ENCODE measurements at places on chromosomes 5 and 9. TPM values are rescaled to one million over a fixed set of nuclear protein-coding genes. Genes with fewer than 3 reads are reported as not detected.

- DNase-seq: no peak
Observed at GRCh38 chr5:39076101-39076756, 2.0 kb upstream of the RICTOR start.

DNA sequence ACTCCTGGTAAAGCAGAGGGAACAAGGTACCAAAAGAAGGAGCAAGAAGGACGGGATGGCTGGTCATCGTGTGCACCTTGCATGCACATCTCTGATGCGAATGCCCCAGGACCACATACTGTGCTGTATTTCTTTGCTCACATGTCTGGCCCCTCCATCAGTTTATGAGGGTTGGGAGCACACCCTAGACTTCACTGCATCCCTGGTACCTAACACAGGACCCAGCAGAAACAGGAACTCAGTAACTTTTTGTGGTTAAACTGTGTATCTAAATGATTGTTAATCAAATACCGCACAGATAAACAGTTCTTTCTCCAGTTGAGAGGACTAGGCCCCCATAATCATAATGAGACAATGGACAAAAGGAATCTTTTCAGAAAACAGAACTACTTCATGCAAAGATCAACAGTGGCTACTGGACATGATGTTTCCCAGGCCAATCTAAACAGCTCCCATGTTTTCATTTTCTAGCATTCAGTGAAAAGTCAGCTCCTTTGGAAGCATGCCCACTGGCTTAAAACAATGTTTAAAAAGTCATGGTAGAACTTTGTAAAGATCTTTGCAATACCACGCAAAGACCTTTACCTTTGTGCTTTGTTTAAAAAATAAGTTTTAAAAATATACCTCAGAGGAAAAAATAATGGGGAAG is 55.5 kb upstream of the IFNK start:
- no peak for DNase-seq

ZNF658 gene
- 10.2 TPM for total RNA-seq

DNA sequence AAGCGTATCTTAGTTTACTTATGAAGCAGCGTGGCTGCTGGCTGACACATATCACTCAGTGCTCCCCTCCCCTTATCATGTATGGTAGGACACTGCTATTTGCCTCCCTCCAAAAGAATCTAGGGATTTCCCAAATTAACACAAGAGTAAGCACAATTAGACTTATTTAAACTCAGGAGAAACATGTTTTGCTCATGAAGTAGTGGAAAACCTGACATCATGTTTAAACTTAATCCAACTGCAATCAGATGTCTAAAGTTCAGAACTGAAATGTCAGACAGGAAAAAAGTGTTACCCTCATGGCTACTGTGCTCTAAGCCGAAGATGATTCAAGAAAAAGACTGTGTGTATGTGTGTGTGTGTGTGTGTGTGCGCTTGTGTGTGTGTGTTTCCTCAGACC is 324.1 kb upstream of the TNC start:
- DNase-seq: no peak

GRCh38 chr9:37004424-37004935 is 29.6 kb downstream of the PAX5 start:
- DNase-seq: no peak

CARD6 gene
- 6.1 TPM for total RNA-seq

DNA sequence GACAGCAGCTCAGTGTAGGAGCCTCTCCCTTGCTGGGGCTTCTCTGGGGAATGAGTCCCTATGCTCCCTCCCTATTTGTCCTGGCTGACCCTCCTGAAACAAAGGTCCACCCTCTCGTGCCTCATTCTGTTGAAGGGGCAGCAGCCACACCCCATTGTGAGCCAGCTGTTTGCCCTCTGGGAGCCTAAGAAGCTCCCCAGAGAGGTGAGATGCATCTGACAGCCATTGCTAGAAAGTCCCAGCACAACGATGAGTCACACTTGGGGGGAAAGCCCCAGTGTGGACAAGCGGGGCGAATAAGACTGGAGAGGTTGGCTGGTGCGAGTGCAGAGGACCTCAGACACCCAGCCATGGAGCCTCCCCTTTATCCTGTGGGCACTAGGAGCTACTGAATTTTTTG is 101.4 kb downstream of the PPARGC1B start:
- no peak for DNase-seq

CLPTM1L gene
- total RNA-seq: 34.2 TPM

GRCh38 chr9:82763656-82764055 is 299.3 kb downstream of the RASEF start:
- no peak for DNase-seq

DNA sequence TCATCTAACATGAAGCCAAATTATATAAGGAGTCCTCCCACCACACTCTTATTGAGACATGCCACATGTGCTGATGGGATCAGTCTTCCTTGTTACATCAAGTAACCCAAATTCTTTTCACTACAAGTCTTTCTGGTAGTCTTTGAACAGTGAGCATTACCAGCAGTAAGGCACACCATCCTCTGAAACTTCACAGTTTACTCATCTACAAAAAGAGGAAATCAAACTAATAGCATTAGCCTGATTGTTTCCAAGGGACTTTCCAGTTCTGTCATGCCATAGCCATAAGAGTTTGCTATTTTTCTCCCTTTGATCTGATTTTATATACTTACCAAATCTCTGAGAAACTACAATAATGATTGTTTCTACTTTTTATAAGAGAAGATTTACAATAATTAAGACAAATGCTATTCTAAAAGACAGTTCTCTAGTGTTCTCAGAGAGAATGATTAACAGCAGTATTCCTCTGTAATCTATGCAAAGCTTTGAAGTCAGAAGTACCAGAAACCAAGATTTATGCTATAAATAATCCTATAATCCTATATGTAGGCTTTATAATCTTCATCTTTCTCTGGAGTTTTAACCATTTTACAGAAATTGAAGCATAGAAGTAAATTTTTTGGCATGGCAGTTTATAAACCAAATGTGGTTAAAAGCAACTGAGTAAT is 166.2 kb upstream of the ACO1 start:
- no peak for DNase-seq

FAM169A gene
- total RNA-seq: 6.3 TPM

DNA sequence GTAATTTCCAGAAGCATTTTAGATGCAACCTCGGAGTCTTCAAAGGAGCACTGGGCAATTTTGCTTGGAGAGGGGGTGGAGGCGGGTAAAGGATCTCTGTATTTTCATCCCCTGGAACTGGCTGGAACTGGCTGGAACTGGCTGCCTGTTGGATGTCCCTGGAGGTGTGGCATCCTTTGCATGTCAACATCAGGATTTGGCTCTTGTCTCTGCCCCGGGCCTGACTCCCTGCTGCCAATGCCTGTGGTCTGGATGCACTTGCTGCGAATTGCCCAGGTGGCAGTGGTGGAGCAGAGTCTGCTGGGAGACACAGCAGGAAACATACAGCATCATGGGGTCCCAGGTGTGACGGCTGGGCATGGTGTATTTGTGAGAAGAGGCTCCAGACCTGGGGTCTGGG is 391.3 kb downstream of the GADD45G start:
- DNase-seq: no peak

GRCh38 chr5:132458226-132458560 is 32.4 kb downstream of the IRF1 start:
- no peak for DNase-seq

GALNT12 gene
- total RNA-seq: 0.55 TPM

GRCh38 chr9:31677415-31677814 is 707.0 kb upstream of the ACO1 start:
- DNase-seq: no peak

DNA sequence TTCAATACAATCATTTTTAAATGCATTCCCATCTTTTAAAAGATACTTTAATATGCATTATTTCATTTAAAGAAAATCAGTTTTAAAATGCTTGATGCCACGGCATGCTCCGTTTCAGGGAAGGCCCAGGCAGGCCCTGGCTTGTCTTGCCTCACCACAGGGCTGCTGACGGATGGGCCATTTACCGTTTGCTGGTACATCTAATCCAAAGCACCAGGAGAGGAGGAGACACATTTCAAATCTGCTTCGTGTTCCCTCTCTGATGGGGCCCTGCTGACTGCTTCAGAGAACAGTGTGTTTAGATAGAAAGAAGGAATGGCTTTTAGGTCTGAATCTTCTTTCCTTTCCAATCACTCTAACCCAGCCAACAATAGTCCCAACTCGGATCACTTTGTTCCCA is 185.2 kb downstream of the DCP2 start:
- DNase-seq: peak; percentile 49

RIOK2 gene
- 21.1 TPM for total RNA-seq

DNA sequence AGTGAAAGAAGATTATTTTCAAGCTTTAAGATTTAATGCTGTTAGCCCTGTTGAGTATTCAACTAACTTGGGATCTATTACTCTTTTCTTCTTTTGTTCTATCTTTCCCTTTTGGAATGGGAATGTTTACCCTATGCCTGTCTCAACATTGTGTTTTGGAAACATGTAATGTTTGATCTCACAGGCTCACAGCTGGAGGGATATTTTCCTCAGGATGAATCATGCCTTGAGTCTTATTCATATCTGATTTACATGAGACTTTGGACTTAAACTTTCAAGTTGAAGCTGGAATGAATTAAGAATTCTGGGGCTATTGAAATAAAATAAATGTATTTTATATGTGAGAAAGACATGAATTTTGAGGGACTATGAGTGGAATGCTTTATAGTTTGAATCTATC is 607.8 kb upstream of the PTGER4 start:
- no peak for DNase-seq

GRCh38 chr9:99392986-99393385 is 170.9 kb downstream of the SEC61B start:
- no peak for DNase-seq

DNA sequence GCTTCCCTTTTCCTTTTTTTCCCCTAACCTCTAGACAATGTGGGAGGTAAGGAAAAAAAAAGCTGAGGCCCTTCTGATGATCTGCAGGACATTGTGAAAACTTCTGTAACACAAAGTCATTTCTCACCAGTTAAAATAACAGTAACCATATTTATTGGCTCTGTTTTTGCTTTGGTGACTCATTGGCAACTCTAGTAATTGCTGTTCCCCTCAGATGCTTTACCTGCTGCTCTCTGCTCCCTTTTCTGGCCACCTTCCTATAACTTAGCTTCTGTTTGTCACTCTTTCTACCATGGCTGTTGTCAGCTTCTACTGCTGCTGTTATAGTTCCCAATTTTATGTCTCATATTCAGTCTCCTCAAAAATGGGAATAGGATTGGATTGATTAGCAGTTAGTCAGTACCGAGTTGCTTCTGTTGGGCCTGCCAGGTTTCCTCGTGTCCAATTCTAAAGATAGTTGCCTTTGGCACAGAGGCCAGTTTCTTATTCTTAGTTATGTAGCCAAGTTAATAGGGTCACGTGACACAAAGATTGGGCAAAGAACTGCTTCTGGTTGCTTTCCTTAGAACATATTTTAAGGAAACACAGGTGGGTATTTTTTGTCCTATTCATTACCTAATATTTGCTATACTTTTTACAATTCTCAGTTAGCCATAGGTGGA is 16.8 kb downstream of the SCAMP1 start:
- no peak for DNase-seq

TAF11L5 gene
- not detected for total RNA-seq

SYK gene
- 5.4 TPM for total RNA-seq

- no peak for DNase-seq
Observed at GRCh38 chr9:2727966-2728613, 10.8 kb downstream of the KCNV2 start.

- no peak for DNase-seq
Observed at GRCh38 chr5:72244862-72245371, 75.1 kb downstream of the MRPS27 start.

- no peak for DNase-seq
Observed at GRCh38 chr5:56090793-56091460, 96.2 kb upstream of the IL6ST start.

DNA sequence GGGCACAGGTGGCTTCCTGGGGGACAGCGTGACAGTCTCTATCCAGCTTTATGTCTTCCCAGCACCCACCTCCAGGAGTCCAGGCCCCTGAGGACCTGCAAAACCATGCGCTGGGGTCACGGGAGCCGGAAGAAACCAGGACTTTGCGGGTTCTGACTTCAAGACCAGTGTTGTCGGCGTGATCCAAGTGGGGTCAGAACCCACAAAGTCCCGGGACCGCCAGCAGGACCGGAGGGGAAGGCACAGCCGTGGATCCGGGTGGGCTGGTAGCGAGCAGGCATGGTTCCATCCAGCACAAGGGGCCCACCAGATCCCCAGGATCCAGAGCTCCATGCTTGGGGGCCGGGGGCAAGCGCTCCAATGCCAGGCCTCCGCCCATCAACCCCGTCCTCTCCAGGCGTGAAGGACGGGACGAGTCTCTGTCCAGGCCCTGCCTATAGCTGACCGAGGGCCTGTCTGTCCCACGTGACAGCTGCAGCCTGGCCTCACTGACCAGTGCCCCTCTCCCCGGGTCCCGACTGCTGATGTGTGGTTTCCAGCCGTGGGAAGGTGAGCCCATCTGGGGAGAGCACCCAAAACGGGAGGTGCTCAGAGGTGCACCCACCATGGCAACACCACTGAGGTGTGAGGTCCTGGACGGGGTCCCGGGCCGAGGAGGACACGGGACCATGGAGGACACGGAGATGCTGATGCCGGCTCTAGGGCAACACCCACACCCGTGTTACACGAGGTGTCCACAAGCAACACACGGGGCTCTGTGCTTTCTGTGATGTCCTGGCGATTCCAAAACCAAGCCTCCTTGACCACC is 48.9 kb downstream of the SLC12A7 start:
- peak; percentile 10 for DNase-seq

DNA sequence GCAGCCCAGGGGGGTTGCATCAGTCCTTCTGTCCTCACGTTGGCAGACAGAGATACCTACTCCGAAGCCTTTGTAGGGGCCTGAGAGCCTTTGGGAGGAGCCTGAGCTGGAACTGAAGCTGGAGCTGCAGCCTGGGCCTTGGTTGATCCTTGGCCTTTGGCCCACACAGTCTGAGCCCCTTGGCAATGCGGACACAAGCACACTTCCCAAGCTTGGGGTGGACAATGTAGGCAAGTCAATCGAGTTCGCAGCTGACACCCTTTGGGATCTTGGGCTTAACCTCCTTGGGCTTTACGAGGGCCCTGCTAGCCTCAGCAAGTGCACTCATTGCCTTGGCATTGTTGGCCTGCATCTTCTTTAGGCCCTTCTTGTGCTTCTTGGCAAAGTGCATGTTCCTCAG is 5.9 kb downstream of the CSNK1A1 start:
- DNase-seq: no peak

DNA sequence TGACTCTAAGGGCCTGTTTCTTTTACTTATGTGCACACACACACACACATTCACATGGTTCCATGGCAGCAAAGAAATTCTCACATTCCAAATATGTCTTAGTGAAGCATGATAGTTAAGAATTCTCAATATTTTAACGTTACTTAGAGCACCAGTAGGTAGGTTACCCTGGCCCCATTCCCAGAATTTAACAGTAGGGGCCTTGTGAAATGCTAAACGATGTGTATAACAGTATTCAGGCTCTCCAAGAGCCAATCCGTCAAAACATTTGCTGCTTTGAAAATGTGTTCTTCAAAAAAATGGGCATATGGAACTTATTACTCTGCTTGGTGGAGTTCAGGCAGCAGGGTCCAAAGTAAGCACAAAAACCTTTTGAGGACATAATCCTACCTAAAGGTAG is 93.7 kb upstream of the DAB2 start:
- DNase-seq: no peak

DNA sequence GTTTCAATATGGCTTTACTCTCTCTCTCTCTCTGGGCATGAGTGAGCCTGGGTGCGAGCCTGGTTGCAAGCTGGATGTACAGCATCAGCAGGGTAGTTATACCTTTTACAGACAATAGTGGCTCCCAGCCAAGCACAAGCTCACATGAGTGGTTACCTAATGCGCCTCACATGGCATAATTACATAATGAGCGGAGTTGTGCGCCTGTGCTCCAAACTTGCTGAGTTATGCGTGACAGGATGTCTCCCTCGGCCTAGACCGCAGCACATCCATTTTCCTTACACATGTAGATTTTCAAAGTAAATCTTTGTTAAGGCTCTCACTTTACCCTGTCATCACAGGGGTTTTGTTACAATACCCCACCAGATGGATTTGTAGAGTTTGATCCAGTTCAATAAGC is 233.5 kb upstream of the WWC1 start:
- DNase-seq: no peak
